ENCODE measurements at places on chromosomes 11 and 22.

GRCh38 chr11:95065336-95065735, 1.4 kb upstream of the SRSF8 start:
- no peak for DNase-seq

- DNase-seq = no peak
Observed at GRCh38 chr11:64744544-64745188, 724 bp upstream of the RASGRP2 start.

- DNase-seq = no peak
Observed at GRCh38 chr22:42673898-42674401, 24.8 kb upstream of the CYB5R3 start.

DNA sequence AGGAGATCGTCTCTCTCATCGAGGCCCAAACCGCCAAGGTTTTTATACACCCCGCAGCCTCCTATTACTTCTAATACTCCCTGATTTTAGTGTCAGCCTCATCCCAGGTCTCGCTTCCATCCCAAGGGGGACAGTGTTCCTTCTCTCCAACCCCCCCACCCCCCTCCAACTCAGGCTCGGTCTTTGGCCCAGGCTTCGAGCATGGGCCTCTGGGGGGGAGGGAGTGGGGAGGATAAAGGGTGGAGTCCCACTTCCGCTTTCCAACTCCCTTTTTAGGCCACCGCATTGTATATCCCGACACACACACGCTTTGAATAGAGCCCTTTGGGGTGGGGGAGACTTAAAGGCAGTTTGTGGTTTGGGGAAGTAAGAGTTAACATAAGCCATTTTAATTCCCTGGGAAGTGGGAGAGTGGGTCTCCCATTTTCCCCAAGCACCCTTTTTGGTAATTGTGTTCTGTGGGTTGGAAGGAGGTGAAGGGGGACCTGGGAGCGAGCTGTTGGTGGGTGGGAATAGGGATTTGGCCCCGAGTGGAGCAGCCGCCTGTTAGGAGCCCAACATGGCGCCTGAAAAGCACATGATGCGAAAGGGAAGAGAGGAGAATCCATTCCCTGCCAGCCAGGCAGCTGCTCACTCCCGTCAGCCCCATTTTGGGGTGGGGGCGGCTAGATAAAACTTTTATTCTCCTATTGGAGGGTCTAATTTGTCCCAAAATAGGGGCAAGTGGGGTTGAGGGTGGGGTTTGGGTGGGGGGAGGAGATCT, 844 bp downstream of the PCF11 start:
- DNase-seq = no peak

- no peak for DNase-seq
Observed at GRCh38 chr22:31136711-31137110, 3.6 kb downstream of the PLA2G3 start.

GRCh38 chr11:44840521-44841251, 110.0 kb downstream of the TP53I11 start:
- no peak for DNase-seq

GRCh38 chr11:91041626-91042025, 818.8 kb upstream of the CHORDC1 start:
- no peak for DNase-seq

DNA sequence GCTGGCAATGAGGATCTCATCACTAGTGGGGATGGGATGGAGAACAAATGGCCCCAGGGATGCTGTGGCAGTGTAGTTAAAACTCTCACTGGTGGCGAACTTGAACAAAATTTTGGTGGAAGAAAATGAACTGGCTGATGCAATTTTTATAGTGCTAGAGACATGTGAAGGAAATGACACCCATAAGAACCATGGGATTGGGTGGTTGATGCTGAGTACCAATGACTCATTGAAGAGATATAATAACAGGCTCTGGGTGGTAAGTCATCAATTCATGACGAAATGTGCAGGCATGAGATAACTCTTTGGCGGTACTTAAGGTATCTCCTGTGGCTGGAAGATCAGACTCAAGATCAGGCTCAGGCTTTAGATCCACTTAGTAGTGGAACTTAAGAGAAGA, 172.9 kb upstream of the DDI1 start:
- DNase-seq = no peak

DNA sequence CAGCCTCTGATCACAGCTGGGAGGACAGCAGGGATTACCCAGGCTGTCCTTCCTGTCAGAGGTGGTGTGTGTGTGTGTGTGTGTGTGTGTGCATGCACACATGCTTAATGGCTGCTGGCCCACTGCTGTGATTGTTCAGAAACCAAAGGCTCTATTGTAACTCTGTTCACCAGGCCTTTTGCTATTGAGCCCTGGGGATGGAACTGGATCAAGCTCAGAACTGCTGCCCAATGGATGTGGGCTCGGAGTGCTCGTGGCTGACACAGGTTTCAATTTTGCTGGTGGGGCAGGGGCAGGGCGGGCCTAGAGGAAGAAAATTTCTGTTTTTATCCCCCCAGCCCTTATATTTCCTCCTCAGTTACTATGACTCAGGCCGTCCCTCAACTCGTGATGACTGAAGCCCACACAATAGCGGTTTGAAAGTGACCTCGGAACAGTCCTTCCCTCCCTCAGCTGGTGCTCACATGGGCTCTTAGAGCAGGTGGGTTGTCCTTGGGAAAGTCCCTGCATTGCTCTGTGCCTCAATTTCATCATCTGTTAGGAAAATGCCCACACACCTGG, 359.3 kb downstream of the TENM4 start:
- DNase-seq = peak; percentile 70

DNA sequence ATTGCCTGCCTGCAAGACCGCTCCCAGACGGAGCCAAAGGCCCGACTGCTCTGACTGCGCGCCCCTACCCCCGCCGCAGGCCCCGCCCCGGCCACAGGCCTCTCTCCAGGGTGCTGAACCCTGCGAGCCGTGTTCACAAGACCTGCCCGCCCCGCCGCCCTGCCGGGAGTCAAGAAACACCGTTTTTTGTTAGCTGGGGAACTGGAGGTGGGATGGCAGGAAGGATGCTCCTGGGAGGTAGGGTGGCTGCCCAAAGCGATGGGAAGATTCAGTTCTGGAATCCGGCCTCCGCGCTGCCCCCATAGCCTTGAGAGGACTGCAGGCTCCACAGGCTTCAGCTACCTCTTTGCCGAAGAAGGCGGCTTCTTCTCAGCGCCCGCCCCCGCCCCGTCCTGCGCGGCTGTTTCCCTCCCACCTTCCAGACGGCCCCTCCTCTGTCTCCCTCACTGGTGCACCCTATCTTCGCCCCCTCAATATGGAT, 2.7 kb upstream of the PDE2A start:
- DNase-seq = peak; percentile 66

- peak; percentile 41 for DNase-seq
Observed at GRCh38 chr11:288478-289397, at the start of gene PGGHG. Gene PGGHG (plus strand): TSS chr11:289126. CDS start chr11:289817, 691 bp downstream.

DNA sequence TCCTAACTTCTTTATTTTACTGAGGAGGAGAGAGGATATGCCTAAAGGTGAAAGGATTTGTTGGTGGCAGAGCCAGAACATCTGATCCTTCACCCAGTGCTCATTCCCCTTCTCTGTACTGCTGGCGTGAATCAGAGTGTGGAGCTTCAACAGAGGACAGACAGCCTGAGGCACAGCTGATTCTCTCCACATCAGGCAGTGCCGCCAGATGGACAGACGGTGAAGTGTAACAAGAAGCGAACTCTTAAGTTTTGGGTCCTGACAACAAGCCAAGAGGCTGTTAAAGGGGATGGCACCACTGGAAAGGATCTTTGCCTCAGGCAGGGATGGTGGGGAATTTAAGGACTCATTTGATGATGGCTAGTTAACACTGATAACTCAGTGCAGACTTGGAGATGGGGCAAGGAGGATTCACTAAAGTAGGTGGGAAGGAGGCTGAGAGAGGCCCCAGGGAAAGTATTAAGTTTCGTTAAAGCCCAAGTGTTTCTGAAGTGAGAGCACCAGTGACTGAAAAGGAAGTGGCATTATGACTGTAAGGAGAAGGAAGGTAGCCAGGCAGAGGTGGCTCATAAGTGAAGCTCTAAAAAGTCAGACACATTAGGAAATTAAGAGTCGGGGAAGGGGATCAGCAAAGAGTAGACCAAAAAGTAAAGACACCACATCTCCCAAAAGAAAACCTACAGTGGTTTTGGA, 81.3 kb downstream of the CLPB start:
- DNase-seq = peak; percentile 68

- DNase-seq = no peak
Observed at GRCh38 chr11:17525570-17525969, 18.6 kb downstream of the USH1C start.

DNA sequence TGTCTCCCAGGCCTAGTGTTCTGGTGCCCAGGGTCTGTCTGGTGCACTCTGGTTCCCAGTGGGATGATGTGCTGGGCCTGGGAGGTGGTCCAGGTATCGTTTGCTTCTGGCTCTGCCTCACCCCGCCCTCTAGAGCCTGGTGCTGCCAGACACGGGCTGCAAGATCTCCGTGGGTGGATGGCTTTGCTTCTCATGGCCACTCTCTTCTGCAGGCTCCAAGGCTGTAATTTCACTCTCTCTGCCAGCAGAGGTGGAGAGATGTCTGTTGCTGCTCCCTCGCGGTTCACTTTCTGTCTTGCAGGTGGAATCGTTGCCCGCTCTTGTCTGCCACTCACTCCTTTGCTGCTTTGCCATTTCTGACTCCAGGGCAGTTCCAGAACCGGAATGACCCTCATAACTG, 13.4 kb downstream of the NADSYN1 start:
- no peak for DNase-seq

Measured in dorsolateral prefrontal cortex (tissue), 122 donors.